NCI-H187 (cell line): ENCODE measurements at places on chromosomes 12 and 14.
A peak's percentile ranks its signal among the peaks of the same experiment; 100 is the strongest.

- no peak for DNase-seq
Measured at GRCh38 chr12:47122602-47123001, 42.8 kb upstream of the AMIGO2 start.

DNA sequence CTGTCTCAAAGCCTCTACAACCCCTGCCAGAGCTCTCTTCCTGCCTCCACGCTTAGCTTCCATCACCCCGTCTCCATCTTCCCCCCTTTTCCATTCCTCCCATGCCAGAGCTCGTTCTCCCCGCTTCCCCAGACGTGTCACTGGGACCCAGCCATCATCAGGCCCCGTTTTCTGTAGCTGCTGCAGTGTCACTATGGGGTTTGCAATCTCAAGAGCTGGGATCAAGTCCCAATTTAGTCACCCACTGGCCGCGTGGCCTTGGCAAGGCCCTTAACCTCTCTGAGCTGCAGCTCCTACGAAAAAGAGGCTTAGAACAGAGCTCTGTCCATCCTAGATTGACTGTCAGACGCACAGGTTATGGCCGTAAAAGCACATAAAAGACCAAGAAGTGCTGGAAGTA lies 901 bp upstream of the FAIM2 start:
- DNase-seq = no peak

- DNase-seq = no peak
Measured at GRCh38 chr12:34398366-34398705, 376.0 kb downstream of the ALG10 start.

DNA sequence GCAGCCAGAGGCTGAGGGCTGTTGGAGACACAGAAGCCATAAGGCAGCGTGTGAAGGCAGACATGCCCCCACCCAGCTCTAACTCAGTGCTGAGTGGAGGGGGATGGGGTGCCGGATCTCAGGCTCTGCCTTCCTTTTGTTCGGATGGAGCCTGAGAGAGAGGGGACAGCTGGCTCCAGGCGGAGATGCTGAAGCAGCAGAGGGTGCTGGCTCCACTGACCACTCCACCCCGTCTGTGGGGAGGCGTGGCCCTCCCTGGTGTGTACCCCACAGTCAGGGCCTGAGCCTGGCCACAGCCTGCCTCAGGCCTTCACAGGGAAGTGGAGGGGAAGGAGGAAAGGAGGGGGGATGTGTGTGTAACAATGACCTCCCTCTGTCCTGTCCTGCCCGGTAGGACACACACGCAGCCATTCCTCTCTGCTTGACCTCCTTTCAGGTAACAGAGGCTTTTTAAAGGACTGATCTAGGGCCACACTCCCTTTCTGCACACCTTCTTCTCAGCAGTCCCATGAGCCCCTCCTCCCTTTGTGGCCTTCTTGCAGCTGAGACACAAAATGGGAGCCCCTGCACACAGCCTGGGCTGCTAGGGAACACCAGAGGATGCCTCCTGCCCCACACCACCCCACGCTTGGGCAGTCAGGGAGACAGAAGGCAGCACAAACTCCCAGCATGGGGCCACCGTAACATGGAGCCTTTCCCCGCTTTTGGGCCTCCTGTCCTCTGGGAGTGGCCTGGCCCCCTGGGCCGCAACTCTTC lies 9.6 kb upstream of the ENDOU start:
- no peak for DNase-seq

DNA sequence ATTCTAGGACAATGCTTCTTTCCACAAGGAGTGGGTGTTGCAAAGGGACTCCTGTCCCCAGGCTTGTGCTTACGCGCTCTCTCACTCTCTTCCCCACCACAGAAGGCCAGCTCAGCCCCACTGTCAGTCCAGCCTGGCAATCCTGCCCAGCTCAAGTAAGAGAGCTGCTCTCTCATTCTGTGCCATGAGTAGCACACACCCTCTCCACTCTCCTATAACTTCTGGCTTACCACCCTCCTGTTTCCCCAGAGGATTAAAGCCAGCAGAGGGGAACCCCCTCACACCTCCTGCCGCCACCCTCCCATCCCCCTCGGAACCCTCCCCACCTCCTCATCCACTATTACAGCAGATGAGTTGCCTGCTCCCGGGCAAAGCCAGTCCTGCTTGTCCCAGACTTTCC lies 17.1 kb downstream of the NCKAP5L start:
- no peak for DNase-seq

- DNase-seq = no peak
Measured at GRCh38 chr14:99753225-99754140, 39.7 kb upstream of the EML1 start.

DNA sequence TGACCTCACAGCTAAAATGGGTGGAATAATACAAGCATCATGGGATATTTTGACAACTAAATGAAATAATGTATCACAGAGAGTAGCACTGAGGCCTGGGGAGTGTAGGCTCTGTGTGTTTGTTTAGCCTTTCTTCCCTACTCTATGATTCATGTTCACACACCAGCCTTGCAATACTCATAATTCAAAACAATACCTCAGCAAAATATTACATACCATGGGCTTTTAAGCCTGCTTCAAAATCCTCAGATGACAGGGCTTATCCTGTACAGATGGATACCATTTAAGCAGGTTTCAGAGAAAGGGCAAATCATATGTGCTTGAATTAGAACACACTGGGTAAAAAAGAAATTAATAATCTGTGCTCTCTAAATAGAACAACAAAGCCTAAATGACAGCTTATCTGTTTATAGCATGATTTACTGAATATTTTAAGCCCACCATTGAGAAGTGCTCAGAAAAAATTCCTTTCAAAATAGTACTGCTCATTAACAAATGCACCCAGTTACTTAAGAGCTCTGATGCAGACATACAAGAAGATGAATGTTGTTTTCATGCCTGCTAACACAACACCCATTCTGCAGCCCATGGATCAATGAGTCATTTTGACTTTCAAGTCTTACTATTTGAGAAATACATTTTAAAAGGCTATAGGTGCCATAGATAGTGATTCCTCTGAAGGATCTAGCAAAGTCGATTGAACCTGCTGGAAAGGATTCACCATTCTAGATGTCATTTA lies 84.9 kb upstream of the ADAMTS20 start:
- DNase-seq = no peak

DNA sequence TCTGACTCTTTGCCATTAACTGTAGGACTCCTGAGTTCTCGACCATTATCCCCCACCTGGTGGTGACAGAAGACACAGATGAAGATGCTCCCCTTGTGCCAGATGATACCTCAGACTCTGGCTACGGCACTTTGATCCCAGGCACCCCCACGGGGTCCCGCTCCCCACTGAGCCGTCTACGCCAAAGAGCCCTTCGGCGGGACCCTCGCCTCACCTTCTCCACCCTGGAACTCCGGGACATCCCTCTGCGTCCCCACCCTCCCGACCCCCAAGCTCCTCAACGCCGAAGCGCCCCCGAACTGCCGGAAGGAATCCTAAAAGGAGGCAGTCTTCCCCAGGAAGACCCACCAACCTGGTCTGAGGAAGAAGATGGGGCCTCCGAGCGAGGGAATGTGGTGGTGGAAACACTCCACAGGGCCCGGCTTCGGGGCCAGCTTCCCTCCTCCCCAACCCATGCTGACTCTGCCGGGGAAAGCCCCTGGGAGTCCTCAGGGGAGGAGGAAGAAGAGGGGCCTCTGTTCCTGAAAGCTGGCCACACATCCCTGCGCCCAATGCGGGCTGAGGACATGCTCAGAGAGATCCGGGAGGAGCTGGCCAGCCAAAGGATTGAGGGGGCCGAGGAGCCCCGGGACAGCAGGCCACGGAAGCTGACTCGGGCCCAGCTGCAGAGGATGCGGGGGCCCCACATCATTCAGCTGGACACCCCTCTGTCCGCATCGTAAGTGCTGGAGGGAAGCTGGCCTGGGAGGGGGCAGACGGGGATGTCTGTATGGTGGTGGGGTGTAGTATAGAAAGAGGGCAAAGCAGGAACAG lies 14.4 kb downstream of the TNFRSF1A start:
- no peak for DNase-seq

- no peak for DNase-seq
Measured at GRCh38 chr12:124919521-124920352, 5.3 kb upstream of the UBC start.

GRCh38 chr12:52073531-52074381 lies 4.0 kb downstream of the ATG101 start:
- DNase-seq = peak; percentile 90

- no peak for DNase-seq
Measured at GRCh38 chr12:83016991-83017390, 330.3 kb downstream of the TMTC2 start.

DNA sequence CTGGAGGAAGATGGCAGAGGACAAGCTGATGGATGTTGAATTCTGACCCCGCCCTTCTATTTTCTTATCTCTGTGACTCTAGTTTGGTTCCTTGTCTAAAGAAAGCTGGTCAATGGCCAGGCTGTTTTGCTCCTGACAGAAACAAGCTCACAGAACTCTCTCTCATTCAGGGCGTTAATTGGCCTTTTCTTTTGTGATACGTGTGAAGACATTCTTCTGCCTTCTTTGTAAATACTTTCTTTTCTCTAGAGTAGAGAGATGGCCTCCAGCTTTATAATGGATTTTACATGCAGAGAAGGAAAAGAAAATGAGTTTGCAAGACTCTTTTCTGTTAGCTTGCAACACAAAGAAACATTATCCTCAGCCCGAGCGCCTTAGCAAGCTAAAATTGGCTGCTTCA lies 492.2 kb upstream of the CCDC196 start:
- no peak for DNase-seq

DNA sequence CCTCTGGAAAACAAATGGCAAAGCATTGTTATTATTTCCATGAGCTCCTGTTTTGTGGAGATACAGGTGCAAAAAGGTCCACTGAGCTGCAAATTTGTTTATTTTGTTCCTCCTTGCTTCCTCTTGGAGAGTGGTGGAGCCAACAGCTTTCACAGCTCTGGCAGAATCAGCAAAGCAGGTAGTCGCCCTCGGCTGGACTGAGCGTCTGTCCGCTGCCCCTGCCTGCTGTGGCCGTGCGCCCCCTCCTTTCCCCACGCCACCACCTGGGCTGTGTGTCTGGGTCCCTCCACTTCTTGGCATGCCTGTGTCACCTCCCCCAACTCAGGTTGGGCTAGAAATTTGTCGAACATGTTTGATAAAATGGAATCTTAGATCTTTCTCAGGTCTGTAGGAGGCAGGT lies 188.2 kb downstream of the TSPAN9 start:
- no peak for DNase-seq

DNA sequence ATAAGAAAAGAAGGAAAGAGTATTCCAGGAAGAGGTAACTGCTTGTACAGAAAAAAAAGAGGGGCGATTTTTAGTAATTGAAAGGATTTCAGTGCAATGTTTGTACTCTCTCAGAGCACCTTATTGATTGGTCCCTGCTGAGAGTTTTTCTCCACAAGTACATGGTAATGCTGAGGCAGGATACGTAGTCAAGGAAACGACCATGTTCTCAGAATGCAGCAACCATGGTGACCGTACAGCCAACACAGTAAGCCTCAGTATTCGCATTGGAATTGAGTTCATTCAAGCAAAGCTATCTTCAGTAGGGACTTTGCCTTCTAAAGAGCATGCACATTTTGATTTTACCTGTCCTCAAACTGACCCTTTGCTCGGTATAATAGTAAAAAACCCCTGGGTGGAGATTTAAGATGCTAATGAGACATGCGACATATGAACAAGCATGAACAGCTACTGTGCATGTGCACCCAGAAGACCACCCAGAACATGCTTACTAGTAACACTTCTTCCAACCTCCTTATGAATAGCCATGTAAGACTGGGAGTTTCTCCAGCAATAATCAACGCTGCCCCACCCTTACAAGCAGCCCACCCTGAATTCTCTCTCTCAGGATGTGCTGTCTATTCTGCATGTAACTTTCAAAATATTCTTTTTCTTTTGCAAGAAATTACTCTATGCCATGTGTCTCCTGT lies 6.2 kb upstream of the SLC41A2 start:
- DNase-seq = no peak

DNA sequence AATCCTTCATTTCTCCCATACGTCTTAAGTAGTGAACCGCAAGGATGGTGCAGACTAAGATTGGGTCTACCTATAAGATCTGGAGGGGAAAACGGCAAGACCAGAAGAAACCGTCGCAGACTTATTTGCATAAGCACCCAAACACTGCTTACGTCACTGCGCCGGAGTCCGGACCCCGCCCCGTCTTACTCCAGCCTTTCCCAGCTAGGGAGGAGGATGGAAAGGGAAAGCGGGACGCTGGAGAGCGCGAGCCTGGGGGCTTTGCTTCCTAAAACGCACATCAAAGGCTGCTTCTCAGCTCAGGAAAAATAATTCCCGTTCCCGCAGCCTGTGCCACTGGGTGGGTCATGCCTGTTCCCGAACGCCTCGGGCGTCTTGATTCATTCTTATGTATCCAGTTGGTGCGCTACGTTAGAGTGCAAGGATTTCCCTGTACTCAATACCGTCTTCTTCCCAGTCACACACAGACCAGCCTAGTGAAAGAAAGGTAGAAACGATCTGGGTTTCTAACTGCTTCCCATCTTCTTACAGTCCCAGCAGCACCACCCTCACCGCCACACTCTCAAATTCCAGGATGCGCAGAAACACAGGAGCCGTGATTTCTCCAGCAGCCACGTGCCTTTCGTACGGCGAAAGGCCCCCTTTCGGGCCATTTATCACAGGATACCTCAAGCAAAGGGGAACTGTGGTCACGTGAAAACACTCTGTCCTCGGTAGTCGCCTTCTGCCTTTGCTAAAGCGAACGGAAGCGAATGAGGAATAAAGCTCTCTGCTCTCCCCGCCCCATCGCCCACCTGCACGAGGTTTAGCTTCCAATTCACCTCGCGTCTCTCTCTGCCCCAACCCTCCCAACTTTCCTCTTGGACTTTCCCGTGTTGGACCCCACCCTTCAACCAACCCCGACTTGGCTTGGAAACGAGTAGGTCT lies 1.1 kb downstream of the SLC6A15 start:
- peak; percentile 47 for DNase-seq

GRCh38 chr12:4908684-4909409 lies 858 bp upstream of the KCNA1 start:
- no peak for DNase-seq

- peak; percentile 90 for DNase-seq
Measured at GRCh38 chr14:24367514-24368211, at the start of gene NFATC4. Gene NFATC4 (plus strand): TSS chr14:24368184. CDS start chr14:24368341, 157 bp downstream.

- DNase-seq = no peak
Measured at GRCh38 chr12:24015833-24016160, 66.3 kb upstream of the SOX5 start.

- no peak for DNase-seq
Measured at GRCh38 chr14:91925001-91925726, 22.3 kb downstream of the FBLN5 start.

- peak; percentile 80 for DNase-seq
Measured at GRCh38 chr12:107317751-107318555, 224.6 kb upstream of the CRY1 start.

- no peak for DNase-seq
Measured at GRCh38 chr12:56873382-56873781, 60.8 kb downstream of the SDR9C7 start.
